ENCODE measurements at places on chromosomes 12 and 14.

DNA sequence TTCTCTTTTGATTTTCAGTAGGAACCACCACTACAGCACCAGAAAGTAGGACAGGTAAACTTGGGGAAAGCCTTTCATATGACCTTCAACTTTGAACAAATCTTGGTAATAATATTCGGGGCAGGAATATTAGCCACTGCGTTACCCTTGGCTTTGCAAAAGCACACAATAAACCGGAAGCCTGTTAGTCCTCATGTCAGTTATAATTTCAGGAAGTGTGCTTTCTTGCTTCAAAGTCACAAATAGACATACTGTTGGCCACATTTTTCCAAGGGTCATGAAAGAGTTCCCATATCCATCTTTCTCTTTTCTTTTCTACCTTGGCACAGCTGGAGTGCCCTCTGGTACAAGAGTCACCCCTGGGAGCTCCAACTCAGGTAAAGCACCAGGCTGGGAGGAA lies 167.2 kb upstream of the CNTN1 start:
- no peak for DNase-seq

- DNase-seq: no peak
Observed at GRCh38 chr14:64203366-64204006, 90.7 kb downstream of the ESR2 start.

DNA sequence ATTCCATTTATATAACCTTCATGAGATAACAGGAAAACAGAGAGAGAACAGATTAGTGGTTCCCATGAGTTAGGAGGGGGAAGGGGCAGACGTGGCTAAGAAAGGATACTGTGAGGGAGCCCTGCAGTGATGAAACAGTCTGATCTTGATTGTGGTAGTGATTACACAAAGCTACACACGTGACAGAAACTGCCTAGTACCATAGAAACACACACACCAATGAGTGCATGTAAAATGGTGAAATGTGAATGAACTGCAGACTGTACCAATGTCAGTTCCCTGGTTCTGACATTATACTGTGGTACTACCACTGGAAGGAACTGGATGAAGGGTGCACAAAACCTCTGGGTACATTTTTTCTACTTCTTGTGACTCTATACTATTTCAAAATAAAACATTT lies 36.9 kb downstream of the NRDE2 start:
- no peak for DNase-seq

- DNase-seq: no peak
Observed at GRCh38 chr14:51593397-51593796, 58.3 kb upstream of the FRMD6 start.

DNA sequence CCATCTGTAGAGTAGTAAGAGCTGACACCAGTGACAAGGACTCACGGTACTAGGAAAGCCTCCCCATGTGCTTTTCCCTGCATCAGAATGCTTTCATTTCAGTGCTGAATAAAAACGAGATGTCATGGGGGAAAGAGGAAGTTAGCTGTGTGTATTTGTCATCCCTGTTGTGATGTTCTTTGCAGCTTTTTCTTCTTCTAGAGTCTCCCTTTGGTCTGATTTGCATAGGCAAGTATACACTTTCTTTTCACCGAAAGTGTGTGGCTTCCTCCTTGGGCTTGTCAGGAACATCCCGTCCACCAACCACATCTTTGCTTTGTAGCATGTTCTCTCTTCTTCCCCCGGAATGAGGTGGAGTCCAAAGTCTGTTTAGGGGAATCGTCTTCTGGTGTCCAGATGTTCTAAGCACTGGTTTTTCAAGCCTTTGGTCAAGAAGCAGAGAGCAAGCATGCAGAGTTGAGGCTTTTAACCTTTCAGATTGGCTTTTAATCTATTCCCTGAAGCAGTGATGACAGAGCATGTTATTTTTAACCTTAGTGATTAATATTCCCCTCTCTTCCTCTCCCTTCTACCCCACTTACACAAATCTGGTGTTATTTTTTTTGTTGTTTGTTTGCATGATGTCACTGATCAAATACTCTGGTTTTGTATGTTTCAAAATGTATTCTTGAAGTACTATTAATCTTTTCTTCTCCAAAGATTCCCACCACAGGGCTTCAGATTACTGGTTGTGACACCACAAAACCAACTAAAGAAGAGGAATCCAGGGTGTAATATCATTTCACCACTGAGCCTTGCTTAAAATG lies 163.4 kb downstream of the SAMD4A start:
- DNase-seq: no peak

Data from cortex of kidney (tissue), 1 donor.